ENCODE measurements at places on chromosomes 2 and 18.

- no peak for DNase-seq
Measured at GRCh38 chr2:198141726-198142125, 337.3 kb downstream of the PLCL1 start.

GRCh38 chr2:177296040-177296439, 31.5 kb upstream of the NFE2L2 start:
- no peak for DNase-seq

DNA sequence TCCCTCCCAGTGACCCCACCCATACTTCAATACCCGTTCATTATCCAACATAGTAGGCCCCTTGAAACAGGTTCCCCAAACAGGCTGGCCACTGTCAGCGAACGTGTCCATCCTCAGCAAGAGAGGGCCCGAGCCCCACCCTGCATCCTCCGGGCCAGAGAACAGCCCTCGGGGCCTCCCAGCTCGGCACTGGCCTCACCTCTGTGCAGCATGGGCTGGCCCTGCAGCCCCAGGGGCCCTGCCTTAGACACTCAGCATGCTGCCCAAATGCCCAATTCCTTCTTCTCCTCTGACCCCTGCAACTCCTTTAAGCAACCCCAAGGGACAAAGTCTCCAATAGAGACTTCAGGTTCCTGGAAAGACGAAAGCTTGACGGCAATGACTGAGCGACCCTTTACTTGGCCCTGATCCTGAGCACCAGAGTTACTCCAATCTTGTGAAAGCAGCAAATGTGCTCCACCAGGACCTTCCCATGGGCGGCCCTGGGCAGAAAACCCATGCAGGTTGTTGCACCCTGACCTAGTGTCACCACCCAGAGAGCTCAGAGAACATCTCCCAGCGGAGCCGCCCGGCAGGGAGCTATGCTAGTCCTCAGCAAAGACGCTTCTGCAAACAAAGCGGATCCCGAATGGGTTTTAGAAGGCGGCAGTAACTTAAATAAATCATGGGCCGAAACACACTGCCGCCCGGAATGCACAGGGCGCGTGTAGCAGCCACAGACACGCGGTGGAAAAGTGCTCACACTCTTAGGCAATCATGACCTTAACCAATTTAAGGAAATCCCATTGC, 782 bp downstream of the COL6A3 start:
- DNase-seq = no peak

DNA sequence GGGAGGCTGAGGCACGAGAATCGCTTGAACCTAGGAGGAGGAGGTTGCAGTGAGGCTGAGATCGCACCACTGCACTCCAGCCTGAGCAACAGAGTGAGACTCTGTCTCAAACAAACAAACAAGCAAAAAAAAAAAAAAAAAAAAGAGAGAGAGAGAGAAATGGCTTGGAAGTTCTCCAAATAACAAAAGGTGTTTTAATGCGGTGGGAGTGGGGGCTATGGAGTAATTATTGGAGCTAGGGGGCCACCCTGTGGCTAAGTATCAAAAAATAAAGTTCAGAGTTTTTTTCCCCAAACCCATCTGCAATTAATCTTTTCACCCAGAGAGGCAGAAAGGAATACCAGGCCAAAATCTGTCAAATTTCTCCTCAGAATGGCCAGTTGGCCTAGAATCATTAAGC, 23.0 kb upstream of the CEP68 start:
- no peak for DNase-seq

DNA sequence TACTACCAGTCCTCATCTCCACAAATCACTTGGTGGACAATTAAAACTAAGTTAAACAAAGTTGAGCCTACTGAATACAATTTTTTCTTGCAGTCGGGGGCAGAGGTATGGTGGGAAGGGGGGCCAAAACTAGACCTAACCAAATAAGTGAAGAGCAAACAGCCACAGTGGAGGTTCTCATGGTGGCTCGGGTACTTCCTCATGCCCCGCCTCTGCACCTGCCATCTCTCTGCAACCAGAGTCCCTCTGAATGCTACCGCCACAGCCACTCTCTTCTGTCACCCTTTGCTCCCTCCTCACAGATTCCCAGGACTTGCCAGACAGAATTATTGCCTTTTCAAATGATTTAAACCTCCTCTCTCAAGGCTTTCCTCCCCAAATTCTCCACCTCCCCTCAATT, 204.2 kb downstream of the TMEM247 start:
- no peak for DNase-seq

GRCh38 chr2:164852086-164852485, 10.5 kb upstream of the COBLL1 start:
- no peak for DNase-seq
